ENCODE measurements at places on chromosomes 11 and 22.

DNA sequence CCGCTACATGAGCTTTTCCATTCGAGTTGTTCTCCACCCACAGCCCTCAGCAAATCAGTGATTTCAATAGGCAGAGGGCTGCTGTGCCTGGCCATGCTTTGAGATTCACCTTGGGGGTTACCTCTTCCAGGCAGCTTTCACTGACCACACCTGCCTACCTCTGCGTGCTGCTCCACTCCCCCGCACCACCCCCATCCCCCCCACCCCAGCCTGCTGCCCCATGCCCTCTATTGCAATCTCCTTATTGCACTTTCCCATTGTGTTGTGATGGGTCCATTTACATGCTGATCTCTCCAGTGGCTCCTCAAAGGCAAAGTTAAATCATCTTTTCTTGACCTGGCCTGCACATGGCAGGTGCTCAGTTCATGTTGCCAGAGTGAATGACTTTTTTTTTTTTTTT is 18.0 kb upstream of the POLA2 start:
- DNase-seq: no peak

- no peak for DNase-seq
These were observed 32.5 kb downstream of the LGR4 start for GRCh38 chr11:27440090-27440489.

DNA sequence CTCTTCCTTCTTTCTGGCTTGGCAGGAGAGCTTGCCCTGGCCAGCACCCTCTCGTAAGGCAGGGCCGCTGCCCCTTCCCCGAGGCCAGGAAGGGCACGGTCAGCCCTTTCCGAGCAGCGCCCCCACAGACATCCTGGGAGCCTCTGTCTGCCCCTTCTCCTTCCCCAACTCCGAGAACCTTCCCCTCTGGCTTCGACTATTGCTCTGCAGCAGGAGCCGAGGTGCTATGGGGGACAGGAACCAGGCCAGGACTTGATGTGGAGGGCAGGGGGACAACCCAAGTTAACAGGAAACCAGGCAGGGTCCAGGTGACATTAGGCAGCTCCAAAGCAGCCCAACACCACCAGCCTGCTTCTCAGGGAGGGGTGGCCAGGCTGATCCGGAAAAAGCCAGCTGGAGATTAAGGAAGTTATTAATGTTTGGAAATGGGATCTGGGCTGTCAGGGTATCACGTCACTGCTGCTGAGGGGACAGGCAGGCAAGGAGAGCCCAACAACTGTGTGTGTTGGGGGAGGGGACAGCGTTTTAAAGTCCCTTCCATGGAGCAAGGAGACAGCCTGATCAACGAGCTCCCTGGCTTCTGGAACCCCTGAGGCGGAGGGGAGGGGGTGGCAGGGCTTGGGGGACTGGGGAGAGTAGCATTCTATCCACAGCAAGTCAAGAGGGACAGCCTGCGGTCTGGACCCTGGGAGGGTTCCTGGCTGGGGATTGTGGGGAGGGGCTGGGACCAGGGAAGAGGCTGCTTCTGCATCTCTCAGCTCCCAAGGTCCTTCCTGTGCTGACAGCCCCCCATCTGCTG is 27.3 kb downstream of the SYT7 start:
- no peak for DNase-seq

DNA sequence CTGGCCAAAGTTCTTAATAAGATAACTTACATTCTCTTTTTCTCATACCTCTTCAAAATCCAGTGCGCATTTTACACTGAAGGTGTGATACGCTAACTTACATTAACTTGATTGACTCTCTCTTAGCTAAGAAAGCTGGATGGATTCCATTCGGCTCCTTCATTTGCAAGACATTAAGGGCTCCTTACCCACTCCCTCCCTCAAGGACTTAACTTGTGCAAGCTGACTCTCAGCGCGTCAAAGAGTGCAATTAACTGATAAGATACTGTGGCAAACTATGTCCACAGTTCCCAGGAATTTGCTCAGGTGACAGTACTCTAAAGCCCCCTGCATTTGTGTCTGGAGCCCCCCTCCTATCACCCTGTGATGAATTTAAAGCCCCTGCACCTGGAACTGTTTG is 6.4 kb upstream of the RFPL1 start:
- no peak for DNase-seq

DNA sequence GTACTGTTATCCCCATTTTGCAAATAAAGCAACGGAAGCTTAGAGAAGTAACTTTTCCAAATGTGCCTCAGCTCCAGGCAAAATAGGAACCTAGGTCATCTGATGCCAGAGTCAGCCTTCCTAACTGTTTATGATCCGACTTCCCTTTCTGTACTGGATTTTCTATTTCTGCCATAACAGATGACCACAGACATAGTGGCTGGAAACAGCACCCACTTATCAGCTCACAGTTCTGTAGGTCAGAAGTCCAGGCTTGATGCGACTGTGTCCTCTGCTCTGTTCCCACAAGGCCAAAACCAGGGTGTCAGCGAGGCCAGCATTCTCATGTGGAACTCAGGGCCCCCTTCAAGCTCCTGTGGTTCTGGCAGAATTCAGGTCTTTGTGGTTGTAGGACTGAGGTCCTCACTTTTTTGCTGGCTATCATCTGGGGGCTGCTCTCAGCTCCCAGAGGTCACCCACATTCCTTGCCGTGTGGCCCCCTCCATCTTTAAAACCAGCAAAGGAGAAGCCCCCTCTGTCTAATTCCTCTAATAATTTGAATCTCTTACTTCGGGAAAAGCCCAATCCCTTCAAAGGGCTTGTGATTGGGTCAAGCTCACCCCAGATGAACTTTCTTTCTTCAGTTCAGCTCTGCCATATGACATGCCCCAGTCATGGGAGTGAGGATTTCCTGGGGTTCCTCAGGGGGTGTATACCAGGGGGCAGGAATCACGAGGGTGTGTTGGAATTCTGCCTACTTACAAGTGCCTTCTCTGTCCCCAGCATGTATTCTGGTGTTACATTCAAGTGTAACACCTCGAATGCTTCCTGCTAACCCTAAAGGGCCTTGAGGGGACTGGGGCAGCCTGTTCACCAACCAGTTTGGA is 15.3 kb downstream of the KCNJ5 start:
- DNase-seq: no peak

- no peak for DNase-seq
These were observed 1.8 kb upstream of the NFAM1 start for GRCh38 chr22:42433754-42434682.

DNA sequence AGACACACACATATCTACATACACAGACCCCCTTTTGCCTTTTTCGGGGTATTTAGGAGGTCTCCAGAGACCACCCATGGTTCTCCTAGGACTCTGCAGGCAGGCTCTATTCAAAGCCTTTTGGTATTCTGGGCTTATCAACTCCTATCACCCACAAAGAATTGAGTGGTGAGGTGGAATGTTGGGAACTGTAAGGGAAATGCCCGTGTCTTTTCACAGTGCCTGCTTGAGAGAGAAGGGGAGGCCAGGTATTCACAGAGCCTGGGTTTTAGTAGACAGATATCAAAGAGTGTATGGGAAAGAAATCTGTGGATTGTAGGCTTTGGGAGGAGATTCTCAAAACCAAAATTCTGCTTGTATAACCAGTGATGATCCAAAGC is 44.0 kb upstream of the CSNK2A3 start:
- no peak for DNase-seq

- DNase-seq: no peak
These were observed 489.7 kb downstream of the MIAT start for GRCh38 chr22:27146866-27147633.

DNA sequence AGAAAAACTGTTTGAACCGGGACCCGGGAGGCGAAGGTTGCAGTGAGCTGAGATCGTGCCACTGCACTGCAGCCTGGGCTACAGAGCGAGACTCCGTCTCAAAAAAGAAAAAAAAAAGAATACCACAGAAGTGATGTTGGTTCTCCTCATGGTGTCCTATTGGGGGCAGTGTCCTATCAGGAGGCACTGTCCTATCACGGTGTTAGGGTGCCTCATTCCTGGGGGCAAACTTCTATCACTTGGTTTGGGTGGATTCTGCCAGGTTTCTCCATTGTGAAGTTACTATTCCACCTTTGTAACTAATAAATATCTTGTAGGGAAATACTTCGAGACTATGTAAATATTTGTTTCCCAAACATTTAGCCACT is 19.6 kb downstream of the PRR14L start:
- no peak for DNase-seq

DNA sequence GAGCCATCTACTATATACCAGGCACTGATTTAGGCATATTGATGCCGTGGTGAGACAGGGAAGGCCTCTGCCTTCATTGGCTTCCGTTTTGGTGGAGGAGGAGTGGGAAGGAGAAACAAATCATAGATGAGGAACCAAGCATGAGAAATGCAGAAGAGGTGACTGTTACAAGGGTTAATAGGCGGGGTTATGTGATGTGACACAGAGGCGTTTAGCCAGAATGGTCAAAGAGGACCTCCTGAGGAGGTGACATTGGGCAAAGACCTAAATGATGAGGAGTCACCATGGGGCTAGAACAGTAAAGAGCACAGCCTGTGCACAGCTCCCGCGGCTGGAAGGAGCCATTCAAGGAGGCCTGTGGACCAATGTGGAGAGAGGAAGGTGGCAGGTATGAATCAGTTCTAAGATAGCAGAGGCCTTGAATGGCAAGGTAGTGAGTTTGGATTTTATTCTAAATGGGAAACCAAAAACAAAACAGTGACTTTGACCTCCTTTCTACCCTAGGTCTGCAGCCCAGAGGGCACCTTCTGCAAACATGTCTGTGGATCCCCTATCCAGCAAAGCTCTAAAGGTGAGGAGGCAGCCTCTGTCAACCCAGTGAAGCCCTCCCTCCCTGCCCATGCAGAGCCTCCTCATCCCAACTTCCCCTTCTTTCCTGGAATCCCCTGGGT is 11.7 kb downstream of the MAFF start:
- no peak for DNase-seq

DNA sequence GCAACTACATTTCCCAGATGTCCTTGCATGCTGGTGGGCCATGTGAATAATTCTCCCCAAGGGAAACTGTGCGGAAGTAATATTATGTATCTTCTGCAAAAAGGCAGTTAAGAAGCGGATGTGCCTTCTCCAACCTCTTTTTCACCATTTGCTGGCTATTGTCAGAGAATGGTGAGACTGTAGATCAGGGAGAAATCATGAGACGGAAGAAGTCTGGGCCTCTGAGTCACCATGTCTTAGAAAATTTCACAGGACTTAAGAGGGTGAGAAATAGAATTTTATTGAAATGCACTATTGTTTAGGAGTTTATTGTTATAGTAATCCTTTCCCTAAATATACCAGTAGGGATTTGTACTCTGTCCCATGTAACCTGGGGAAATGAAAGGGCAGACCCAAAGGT is 298.7 kb upstream of the ZC3H12C start:
- DNase-seq: no peak

GRCh38 chr22:43854121-43854785 is 8.1 kb downstream of the SULT4A1 start:
- DNase-seq: no peak

GRCh38 chr11:26187639-26188038 is 144.3 kb upstream of the ANO3 start:
- DNase-seq: no peak

DNA sequence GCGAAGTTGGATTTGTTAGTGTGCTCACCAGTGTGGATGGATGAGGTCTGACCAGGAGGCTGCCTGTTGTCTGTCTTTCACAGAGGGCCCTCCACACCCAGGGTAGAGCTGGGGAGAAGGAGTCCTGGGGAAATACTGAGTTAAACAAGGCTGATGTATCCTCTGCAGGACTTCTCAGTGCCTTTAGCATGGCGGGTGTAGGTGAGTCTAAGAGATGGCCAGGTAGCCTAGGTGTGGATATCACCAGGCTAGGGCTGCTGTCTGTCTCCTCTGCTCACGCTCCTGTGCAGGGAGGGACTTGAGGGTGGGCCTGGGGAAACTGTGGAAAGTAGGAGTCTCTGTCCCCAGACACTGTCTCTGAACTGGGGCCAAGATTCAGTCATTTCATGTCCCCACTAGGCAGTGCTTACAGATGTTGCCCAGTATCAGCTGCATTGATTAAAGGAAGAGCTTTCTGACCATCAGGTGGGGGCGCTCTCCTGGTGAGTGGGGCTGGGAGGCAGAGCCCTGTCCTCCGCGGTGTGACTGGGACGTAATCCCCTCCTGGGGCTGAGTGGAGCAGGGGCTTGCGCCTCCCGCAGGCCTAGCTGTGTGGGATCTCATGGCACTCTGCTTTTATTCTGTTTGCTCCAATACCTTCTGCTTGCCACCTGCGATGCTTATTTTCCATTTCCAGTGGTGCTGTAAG is 35.5 kb upstream of the CCDC188 start:
- no peak for DNase-seq

DNA sequence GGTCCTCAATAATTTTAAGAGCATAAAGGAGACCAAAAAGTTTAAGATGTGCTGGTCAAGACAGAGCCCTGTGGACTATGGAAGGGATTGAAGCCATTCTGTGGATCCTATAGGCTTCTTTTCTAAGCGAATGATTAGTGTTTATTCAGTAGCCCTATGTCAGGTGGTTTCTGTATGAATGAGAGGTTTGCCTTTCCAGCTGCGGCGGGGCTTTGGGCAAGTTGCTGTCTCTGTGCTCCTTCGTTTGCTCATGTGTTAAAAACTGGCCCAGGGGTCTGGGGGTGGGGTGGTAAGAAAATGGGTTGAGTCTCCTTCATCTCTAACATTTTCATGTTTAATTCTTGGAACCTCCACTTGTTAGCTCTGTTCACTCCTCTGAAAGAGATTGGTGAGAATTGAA is 105.3 kb downstream of the PTPRJ start:
- DNase-seq: no peak

DNA sequence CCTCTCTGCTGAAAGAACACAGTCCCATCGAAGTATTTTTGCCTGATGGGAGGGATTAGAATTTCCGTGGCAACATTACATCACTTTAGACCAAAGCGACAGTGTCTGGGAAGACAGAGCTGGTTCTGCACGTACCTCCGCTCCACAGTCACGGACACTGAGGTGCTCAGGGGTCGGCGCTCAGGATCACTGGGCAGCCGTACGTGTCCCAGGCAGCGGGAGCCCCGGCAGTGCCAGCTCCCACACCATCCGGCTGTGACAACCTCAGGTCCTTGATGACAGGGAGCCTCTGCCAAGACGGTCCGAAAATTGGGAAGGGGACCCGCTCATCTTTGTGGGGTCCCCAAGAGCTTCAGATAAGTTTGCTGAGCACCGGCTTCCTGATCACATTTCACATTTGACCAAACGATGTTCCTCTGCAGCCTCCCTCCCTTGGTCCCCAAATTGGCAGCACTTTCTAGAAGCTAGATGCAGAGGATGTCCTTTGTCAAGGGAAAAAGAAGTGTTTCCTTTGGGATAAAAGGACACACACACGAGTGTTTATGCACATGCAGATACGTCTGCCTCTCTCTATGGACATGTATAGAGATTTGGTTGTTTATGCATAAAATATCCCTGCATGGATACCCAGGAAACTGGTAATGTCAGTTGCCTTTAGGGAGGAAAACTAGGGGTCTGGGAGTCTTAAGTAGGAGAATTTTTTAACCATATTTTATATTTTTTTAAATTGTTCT is 61.6 kb upstream of the LINC01488 start:
- no peak for DNase-seq
